ENCODE measurements at places on chromosomes 13 and 19. TPM values are rescaled to one million over a fixed set of nuclear protein-coding genes. Genes with fewer than 3 reads are reported as not detected.

- H3K4me1 ChIP-seq: no peaks in the 10 kb centered on the region
- DNase-seq: no peak
- H3K27me3 ChIP-seq: peaks cover 18% of the 10 kb centered on the region
- H3K4me3 ChIP-seq: no peak overlapping the region
- H3K36me3 ChIP-seq: no peaks in the 10 kb centered on the region
These were observed 2.9 kb downstream of the TUBB4A start for GRCh38 chr19:6499052-6499790.

GRCh38 chr13:96248996-96249395, 159.1 kb downstream of the HS6ST3 start:
- peaks cover 13% of the 10 kb centered on the region for H3K4me1 ChIP-seq
- no peaks in the 10 kb centered on the region for H3K36me3 ChIP-seq
- no peaks in the 10 kb centered on the region for H3K27me3 ChIP-seq
- no peak overlapping the region for H3K27ac ChIP-seq

DNA sequence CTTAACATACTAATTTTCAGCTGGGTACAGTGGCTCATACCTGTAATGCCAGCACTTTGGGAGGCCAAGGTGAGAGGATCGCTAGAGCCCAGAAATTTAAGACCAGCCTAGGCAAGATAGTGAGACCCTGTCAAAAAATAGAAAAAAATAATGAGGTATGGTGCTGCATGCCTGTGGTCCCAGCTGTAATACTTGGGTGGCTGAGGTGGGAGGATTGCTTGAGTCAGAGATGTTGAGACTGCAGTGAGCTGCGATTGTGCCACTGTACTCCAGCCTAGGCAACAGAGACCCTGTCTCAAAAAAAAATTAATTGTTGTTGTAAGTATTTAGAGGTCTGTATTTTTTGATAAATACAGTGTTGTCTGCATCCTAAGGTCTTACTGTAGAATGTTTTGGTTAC, 66.8 kb downstream of the FNDC3A start:
- H3K4me1 ChIP-seq: no peaks in the 10 kb centered on the region
- H3K36me3 ChIP-seq: no peaks in the 10 kb centered on the region
- DNase-seq: no peak
- H3K27ac ChIP-seq: no peak overlapping the region
- H3K27me3 ChIP-seq: no peaks in the 10 kb centered on the region

GRCh38 chr19:18291590-18292461, 10.4 kb upstream of the JUND start:
- H3K4me3 ChIP-seq: peak overlapping the region; percentile 44
- peaks cover 37% of the 10 kb centered on the region for H3K4me1 ChIP-seq
- peak; percentile 72 for DNase-seq
- H3K27ac ChIP-seq: peak overlapping the region; percentile 63
- no peaks in the 10 kb centered on the region for H3K27me3 ChIP-seq

Gene SIGLEC12
- not detected for total RNA-seq

Gene HSPBP1
- total RNA-seq: 51.4 TPM

Gene CRX
- total RNA-seq: not detected

- H3K27ac ChIP-seq: no peak overlapping the region
- H3K27me3 ChIP-seq: no peaks in the 10 kb centered on the region
- peaks cover 7% of the 10 kb centered on the region for H3K4me1 ChIP-seq
- no peak for DNase-seq
- H3K36me3 ChIP-seq: peaks cover 3% of the 10 kb centered on the region
These were observed 21.9 kb downstream of the LCP1 start for GRCh38 chr13:46160065-46160464.

GRCh38 chr13:69820180-69820579, 287.4 kb upstream of the ATXN8OS start:
- no peaks in the 10 kb centered on the region for H3K4me1 ChIP-seq
- no peak for DNase-seq
- no peaks in the 10 kb centered on the region for H3K36me3 ChIP-seq
- H3K4me3 ChIP-seq: no peak overlapping the region
- H3K27me3 ChIP-seq: no peaks in the 10 kb centered on the region

- H3K4me1 ChIP-seq: no peaks in the 10 kb centered on the region
- no peaks in the 10 kb centered on the region for H3K36me3 ChIP-seq
- peak; percentile 55 for DNase-seq
- peaks cover 44% of the 10 kb centered on the region for H3K27me3 ChIP-seq
- no peak overlapping the region for H3K4me3 ChIP-seq
- H3K27ac ChIP-seq: no peak overlapping the region
These were observed 97.7 kb downstream of the ING1 start for GRCh38 chr13:110811008-110811720.

Measured in SJSA1 (cell line).